AG10803 (cell line): ENCODE measurements at places on chromosomes 7 and 10.

DNA sequence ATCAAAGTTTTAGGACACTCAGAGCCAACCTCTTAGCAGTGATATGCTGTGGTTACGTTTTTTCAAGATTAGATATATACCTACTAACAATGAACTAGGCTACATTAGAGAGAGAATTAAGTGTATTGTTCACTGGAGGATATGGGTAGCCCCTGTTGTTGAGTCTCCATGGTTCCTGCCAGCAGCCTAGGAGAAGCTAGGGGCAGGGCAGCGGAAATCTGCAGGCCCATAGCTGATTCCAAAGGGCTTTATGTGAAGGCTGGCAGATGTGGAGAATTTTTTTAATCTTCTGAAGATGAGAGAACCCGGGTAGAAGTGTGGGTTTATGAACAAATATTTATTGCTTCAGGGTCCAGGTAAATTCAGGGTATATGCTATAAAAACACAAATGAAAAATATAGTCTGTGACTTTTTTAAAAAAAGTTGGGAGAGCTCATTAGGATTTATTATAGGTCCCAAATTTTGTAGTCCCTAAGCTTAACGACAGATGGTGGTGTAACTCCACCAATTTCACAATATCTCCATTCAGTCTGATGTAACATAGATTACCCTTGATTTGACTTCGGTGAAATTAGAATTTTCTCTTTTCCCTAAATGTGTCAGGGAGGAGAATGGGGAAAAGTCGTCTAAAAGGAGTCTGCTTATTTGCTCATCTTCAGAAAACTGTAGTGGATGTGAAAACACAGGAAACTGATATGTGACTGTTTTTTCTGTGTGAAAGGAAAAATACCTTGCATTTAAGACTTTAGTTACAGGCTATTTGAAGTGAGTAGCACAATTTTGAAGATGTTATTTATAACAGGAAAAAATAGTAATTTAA lies 163.0 kb upstream of the PPP1R3A start:
- DNase-seq: peak; percentile 60

- DNase-seq: no peak
Observed at GRCh38 chr10:30587522-30588031, 42.0 kb downstream of the LYZL2 start.

GRCh38 chr7:137122145-137122544 lies 221.4 kb downstream of the PTN start:
- DNase-seq: no peak

DNA sequence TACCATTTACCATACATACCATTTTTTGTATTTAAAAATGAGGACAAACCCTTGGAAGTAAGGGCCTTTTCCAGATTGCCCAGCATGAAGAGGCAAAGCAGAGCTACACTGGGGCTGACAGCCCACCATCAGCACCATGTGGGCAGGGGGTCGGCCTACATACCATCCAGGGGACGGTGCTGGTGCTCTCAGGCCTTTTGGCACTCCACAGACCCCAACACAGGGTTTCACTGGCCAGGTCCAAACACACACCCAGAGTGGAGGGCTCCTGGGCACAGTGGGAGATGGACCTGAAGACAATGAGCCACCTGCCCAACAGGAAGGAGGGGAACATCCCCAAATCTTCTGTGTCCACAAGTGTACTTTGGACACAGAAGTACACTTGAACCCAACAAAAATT lies 69.2 kb upstream of the CAMK2B start:
- DNase-seq: no peak

DNA sequence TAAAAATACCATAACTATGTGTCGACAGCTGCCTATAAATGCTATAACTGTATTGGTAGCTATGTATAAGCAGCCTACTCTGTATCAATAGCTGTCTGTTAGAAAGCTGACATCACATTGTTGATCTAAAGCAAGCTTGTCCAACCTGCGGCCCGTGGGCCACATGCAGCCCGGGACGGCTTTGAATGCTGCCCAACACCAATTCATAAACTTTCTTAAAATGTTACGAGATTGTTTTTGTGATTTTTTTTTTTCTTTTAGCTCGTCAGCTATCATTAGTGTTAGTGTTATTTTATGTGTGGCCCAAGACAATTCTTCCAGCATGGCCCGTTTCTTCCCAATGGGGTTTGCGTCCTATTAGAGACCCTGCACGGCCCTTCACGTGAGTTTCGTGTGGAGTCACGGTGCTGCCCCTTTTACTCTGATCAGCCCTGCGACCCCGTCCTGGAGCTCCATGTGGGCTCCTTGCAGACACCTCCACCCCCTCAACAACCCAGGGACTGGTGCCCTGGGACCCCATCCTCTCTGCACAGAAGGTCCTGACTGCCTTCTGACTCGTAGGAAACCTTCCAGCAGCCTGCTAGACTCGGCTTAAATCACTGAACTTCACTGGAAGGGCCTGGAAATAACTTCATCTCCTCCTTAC lies 4.5 kb upstream of the PRKAR1B start:
- no peak for DNase-seq

- no peak for DNase-seq
Observed at GRCh38 chr10:62116896-62117295, 151.7 kb downstream of the RTKN2 start.

DNA sequence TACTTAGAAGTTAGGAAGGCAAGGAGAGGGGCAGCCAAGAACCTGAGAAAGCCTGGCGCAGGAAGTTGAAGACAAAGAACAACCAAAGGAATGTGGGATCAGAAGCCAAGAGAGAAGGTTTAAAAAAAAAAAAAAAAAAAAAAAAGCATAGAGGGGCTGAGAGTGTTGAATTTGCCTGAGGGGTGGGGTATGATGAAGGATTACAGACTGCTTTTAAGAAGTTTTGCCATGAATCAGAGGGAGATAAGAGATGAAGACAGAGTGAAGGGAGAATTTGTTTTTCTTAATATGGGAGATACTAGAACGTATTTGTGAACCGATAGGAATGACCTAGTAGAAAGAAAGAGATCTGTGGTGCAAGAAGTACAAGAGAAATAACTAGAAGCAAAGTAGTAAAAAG lies 6.7 kb downstream of the SLC26A4 start:
- no peak for DNase-seq

GRCh38 chr7:103114576-103115008 lies 34.3 kb downstream of the NAPEPLD start:
- peak; percentile 40 for DNase-seq

- peak; percentile 29 for DNase-seq
Observed at GRCh38 chr10:93512565-93512964, 16.2 kb downstream of the CEP55 start.

- no peak for DNase-seq
Observed at GRCh38 chr10:132044803-132045202, 20.9 kb upstream of the JAKMIP3 start.

DNA sequence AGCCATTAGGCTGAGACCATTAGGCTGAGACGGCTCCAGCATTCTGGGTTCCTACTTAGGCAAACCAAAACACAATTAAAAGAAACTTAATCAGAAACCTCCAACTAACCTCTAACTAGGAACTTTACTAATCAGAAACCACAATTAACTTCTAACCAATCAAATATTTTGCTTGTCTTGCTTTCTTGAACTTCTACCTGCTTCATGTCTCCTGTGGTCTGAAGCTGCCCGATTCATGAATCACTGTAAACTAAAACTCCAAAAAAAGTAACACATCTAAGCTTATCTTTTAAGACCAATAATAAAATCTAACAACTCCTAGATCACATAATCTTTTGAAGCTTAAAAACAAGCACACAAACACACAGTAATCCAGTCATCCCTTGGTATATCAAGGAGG lies 76.1 kb downstream of the PDSS1 start:
- DNase-seq: no peak

DNA sequence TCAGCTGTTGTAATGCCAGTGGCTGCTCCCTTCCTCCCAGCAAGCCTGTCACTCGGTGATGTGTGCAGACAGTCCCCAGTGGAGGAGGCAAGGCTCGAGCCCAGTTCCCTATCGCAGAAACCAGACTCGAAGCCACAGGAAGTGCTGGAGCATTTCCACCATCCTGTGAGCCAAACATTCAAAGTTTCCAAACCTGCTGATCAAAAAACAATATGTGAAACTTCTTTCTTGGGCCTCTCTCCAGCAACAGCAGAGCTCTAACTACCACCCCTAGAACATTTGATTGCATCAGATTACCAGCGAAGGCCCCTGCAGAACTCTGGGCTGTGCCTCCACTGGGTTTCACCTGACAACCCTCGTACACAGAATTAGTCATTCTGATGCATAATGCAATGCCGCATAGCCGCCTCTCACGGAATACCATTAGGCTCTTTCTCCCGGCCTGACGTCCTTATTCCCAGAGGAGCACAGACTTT lies 94.0 kb downstream of the ELMO1 start:
- no peak for DNase-seq

GRCh38 chr10:74063256-74063655 lies 65.3 kb downstream of the VCL start:
- peak; percentile 66 for DNase-seq

DNA sequence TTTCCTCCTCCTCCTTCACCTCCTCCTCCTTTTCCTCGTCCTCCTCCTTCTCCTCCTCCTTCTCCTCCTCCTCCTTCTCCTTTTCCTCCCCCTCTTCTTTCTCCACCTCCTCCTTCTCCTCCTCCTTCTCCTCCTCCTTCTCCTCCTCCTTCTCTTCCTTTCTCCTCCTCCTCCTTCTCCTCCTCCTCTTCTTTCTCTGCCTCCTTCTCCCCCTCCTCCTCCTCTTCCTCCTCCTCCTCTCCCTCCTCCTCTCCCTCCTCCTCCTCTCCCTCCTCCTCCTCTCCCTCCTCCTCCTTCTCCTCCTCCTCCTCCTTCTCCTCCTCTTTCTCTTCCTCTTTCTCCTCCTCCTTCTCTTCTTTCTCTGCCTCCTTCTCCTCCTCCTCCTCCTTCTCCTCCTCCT lies 13.6 kb downstream of the PLXNA4 start:
- DNase-seq: no peak

- DNase-seq: peak; percentile 42
Observed at GRCh38 chr7:66542528-66543269, 86.0 kb upstream of the KCTD7 start.

DNA sequence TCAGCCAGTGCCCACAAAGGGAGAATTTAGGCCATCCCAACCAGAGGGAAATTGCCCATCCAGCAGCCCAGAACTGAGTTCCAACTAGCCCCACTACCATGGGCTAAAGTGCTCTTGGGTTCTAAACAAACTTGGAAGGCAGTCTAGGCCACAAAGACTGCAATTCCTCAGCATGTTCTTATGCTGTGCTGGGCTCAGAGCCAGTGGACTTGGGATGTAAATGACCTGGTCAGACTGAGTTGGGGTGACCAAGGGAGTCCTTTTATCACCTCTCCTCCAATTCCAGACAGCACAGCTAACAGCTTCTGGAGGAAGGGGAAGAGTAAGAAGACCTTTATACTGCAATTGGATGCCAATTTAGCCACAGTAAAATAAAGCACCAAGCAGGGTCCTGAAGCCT lies 607.2 kb upstream of the KCND2 start:
- no peak for DNase-seq

GRCh38 chr10:90871279-90871765 lies 452 bp upstream of the RPP30 start:
- DNase-seq: peak; percentile 55

DNA sequence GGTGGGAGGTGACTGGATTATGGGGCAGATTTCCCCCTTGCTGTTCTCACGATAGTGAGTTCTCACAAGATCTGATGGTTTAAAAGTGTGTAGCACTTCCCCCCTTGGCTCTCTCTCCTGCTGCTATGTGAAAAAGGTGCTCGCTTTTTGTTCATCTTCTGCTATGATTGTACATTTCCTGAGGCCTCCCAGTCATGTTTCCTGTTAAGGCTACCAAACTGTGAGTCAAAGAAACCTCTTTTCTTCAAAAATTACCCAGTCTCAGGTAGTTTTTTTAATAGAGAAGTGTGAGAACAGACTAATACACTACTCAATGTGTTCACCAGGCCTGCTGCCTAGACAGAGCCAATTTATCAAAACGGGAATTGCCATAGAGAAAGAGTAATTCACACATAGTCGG lies 49.7 kb downstream of the SDHAF3 start:
- no peak for DNase-seq

GRCh38 chr7:11082552-11083213 lies 109.0 kb downstream of the PHF14 start:
- DNase-seq: peak; percentile 2

DNA sequence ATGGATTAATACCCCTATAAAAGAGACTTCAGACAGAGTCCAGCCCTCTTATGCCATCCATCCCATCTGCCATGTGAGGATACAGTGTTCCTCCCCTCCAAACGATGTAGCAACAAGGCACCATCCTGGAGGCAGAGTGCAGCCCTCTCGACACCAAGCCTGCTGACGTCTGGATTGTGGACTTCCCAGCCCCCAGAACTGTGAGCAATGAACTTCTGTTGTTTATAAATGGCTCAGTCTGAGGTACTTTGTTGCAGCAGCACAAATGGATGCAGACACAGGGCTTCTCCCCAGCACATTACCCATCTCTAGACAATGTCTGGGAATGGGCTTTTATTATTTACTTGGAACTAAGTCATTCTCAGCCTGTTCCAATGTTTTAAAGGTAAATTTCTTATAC lies 195.6 kb downstream of the WDR37 start:
- no peak for DNase-seq

DNA sequence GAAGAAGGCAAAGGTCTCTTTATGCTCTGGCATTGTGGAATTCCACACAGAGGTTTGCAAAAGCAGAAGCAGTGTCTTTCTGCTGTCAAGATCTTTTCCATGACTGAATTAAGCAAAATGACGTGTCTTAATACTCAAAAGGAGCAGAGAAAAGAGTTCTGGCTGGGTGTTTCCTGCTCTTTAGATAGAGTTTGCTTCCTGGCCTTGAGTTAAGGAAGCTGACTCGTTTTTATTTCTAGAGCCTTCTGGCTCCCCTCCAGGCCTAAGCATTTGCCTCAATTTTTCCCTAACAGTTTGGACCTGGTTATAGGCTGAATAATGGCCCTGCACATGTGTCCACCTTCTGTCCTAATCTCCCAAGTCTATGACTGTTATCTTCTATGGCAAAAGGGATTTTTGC lies 21.6 kb downstream of the TAS2R41 start:
- peak; percentile 60 for DNase-seq

GRCh38 chr7:44534087-44534486 lies 7.0 kb downstream of the NPC1L1 start:
- DNase-seq: no peak

DNA sequence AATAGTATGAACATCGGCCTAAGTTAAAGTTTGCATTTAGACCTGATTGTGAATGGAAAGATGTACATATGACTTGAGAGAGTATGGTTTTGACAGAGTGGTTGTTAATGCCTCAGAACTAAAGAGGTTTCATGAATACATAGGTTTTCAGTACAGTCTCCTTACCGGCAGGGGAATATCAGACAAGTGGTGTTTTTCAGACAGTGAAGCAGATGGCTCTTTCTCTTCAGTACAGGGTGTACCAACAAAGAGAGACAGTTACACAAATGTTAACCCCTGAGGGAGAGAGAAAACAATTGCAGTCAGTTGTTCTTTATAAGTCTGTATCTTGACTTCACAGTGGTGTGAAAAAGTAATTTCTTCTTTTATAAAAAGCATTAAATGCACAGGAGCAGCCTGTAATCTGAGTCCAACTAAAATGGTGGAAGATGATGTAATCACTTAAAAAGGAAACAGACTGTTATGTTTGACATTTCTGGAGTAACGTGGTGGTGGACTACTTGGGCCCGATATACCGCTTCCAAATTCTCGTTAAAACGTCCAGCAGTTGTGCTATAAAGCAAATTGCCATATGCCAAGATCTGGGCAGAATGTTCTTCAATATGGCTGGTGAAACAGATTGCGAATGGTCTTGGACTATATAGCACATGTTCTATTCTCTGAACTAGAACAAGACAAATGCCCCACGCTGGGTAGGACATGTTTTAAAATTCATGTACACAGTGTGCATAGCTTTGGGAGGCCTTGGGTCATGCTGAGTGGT lies 69.2 kb downstream of the SDK1 start:
- DNase-seq: no peak

GRCh38 chr7:56009695-56010094 lies 41.5 kb downstream of the PSPH start:
- no peak for DNase-seq
